ENCODE measurements at places on chromosomes 6 and 20. TPM values are rescaled to one million over a fixed set of nuclear protein-coding genes. Genes with fewer than 3 reads are reported as not detected.
A peak's percentile ranks its signal among the peaks of the same experiment; 100 is the strongest.

DNA sequence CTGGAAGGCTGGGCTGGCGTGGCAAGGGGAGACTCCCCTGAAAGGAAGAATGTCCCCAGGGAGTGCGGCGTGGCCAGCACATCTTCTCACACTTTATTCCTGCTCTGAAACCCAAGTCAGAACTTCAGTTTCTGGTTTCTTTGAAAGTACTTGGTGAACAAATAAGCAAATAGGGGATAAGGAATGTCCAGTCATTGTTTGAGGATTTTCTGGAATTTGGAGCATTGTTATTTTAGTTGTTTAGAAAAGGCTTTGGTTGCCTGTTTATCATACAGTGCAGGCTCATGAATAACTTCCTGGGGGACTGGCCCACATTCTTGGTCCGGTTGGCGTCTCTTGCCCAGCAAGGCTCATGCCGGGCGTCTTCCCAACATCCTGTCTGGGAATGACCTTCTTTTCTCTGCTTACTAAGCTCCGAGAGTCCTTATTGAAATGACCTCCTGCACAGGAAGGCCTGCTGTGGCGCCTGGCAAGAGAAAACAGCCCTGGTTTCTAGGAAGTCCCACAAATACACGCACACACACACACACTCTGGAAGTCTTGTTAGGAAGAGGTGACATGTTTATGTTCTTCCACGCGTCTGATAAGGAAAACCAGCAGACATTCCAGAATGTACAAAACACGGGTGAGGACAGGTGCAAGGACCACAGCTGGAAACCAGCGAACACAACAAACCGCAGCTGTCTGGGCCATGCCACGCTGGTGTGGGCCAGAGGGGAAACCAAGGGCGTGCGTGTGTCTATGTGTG lies 71.9 kb downstream of the TMEM170B start:
- no peak for DNase-seq

DNA sequence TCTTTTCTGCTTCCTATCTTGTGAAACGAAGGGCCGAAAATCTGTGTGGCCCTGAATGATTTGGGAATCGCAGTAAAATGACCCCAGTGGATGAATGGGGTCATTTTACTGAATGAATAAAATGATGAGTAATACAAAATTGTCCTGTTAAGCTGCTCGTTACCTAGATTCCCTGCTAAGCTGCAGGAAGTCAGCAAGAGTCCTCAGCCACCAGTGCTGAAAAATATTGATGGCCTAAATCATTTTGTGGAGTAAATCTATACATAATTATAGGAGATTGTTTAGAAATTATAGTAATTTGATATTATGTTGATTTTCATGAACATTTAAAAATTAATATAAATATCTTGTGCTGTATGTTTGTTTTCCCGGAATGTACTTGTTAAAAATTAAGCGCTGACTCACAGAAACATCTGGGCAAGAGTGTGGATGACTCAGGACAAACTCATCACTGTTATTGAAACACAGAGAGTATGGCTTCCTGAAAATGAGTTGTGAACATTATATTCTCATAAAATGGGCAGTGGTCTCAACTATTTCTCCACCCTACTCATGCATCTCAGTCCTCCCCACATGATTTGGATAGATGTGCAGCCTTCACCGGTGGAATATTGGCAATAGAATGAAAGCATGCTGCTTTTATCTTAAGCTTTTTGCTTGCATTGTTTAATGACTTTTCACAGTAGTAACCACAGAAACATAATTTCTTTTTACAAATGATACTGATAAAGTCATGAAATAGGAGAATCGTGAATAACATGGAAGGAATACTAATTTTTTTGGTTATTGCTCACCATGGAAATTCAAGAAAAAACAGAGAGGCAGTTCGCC lies 36.2 kb upstream of the RGS17 start:
- no peak for DNase-seq

GRCh38 chr6:157036245-157036711 lies 259.1 kb downstream of the ARID1B start:
- DNase-seq, result peak; percentile 64

GRCh38 chr20:55685425-55685824 lies 319.9 kb downstream of the CBLN4 start:
- DNase-seq, result no peak

DNA sequence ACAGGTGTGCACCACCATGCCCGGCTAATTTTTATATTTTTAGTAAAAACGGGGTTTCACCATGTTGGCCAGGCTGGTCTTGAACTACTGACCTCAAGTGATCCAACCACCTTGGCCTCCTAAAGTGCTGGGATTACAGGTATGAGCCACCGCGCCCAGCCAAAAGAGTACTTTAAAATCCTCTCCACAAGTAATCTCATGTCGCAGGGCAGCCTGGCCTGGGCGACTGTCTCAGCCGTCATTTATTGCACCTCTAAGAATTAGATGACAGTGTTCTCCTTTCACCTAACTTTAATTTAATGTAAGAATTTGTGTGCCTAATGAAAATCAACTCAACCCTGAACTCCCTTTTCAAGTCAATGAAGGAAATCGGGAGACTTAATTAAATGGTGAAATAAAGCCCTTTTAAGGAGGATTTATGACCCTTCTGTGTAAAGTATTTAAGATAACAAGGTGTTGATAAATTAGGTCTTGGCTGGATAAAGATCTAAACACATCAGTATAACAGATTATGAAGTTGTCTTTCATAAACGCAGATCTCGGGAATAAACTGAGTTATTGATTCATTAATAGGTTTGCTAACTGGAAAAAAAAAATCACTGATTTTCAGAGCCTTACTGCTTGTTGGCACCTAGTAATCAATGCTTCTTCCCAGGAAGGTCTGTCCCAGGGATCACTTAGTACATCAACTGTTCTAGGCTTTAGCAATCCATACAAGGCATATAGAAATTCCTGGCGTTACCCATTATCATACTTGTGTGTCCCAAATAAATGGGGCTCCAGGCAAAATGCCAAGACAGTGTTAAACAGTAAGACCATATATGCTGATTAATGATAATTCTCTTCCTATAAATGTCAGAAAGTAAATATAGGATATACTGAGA lies 209.3 kb downstream of the GMDS start:
- DNase-seq, result no peak

- DNase-seq, result no peak
Measured at GRCh38 chr6:15854826-15855710, 192.2 kb upstream of the DTNBP1 start.

DNA sequence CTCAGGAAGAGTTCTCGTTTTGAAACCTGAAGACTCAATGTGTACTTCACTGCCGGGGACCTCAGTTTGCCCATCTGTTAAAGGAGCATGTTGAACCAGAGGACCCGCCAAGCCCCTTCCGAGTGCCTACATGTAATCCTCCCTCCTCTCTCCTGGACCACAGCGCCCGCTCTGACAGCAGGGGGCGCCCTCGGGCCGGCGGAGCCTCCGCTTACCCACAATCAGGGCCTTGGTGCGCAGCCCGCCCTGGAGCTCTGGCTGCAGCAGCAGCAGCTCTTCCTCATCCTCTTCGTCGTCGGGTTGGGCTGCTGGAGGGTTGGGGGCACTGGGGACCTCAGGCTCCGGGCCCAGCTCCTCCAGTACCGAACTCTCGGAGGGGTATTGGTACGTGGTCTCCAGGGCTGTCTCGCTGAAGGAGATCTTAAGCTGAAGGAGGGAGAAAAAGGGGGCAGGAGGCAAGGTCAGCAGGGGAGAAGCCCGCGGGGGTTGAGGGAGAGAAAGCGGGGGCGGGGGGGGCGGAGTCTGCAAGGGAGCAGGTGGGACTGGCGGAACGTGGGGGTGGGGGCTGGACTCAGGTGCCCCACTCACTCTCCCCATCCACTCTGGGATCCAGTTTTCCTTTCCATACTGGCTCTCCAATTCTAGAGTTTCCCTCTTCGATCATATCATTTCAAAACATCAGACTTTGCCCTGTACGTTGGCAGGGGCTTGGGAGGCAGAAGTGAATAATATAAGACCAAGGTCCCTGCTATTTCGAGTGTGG lies 6.3 kb upstream of the DHX16 start:
- peak; percentile 78 for DNase-seq

DNA sequence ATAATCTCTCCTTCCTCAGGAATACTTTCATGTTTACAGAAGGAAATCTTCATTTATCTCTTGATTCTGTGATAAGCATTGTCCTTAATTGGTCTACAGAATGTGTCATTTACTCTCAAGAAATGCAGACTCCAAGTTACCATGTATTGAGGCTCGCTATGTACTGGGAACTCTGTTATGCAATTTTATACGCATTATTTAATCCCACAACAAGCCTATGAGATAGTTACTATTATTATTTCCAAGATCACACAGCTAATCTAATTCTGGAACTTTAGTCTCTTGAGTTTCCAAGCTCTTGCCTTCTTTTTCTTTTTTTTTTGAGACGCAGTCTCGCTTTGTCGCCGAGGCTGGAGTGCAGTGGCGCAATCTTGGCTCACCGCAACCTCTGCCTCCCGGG lies 30.0 kb upstream of the RAB23 start:
- no peak for DNase-seq

GRCh38 chr6:96794980-96795379 lies 42.3 kb downstream of the GPR63 start:
- no peak for DNase-seq

- no peak for DNase-seq
Measured at GRCh38 chr6:63661769-63662168, 26.2 kb downstream of the PHF3 start.

DNA sequence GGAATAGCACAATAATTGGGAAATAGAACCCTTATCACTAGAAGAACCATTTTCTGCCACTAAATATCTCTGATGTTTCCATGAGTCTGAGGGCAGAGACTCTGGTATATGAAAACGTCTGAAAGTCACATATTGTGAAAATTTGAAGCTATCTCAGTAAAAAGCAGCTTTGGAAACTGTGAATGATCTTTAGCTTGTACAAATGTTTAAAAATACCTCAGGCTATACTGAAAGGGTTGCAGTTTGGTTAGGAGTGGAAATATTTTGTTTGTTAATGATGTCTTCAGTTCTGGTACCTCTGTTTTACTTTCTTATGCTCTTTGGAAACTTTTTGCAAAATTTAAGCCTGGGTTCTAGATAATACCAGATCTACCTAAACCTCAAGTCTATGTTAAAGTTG lies 135.0 kb downstream of the SLC16A10 start:
- no peak for DNase-seq

DNA sequence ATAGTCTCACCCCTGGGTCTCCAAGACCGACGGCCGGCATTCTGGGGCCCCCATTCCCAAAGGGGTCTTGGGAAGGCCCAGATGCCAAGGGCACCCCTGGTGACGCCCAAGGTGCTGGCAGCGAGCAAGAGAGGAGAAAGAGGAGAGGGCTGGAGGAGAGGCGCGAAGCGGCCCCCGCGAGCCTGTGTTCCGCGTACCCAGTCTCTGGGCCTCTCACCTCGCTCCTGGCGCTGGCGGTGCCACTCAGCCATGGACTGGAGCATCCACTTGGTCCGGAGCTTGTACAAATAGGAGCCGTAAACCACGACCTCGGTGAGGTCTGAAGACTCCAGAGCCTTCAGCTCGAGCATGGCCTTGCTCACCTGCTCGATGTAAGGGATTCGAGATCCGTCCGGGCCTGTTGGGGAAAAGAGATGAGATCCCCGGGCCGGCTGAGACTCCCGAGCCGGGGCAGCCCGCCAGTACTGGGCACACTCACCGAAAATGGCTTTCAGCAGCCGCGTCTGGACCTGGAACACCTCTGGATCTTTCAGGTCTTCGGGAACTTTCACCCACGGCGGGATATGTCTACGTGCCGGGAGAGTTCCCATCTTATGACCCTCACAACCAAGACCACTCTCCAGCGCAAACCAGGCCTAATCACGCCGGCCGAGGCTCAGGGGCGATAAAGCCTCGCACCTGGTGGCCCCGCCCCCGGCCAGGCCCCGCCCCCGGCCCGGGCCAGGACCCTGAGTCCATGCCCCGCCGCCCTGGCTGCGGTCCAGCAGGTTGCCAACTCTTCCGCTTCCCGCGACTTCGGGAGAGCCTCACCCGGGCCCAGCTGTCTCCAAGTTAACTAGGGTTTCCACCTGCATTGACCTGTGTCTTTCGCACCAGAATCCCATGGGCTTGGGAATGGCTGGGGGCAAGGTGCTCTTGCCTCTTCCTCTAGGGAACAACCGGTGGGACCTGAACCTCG lies at the start of gene DPPA5:
TSS of gene DPPA5 (minus strand) at position 641 of the 958 bp plus-strand sequence. CDS start at position 590, 51 bp downstream.
- DNase-seq, result no peak

GRCh38 chr6:3392930-3393835 lies 63.7 kb downstream of the SLC22A23 start:
- DNase-seq, result no peak

The HLA-DQB1 gene
- total RNA-seq, result 1.0 TPM

The BIRC7 gene
- total RNA-seq, result 7.7 TPM

The SNHG17 gene
- total RNA-seq, result 14.6 TPM

The ROMO1 gene
- 273 TPM for total RNA-seq

All from SK-MEL-5 (cell line).